ELF-1 (cell line): ENCODE measurements at places on chromosomes 11 and 22.

DNA sequence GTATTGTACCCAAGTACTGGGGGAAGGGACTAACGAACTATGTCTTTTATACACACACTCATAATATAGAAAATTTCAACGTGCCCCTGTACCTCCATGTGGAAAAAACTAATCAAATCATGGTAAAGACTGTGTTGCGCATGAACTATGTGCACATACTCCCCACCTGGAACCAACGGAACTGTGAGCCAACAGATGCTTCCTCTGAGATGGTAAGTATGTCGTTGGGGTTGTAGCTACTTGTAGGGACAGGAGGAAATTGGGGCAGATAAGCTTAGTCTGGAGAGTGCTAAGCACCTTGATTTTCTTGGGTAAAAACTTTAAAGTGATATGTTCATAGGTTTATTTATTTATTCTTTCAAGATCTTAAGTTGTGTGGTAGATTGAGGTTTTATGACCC, 40.1 kb downstream of the GLYAT start:
- no peak for DNase-seq

- no peak for DNase-seq
These were observed 176.9 kb downstream of the GRIA4 start for GRCh38 chr11:105786741-105787140.

- DNase-seq: no peak
These were observed 967 bp upstream of the GALNT18 start for GRCh38 chr11:11622772-11623171.

DNA sequence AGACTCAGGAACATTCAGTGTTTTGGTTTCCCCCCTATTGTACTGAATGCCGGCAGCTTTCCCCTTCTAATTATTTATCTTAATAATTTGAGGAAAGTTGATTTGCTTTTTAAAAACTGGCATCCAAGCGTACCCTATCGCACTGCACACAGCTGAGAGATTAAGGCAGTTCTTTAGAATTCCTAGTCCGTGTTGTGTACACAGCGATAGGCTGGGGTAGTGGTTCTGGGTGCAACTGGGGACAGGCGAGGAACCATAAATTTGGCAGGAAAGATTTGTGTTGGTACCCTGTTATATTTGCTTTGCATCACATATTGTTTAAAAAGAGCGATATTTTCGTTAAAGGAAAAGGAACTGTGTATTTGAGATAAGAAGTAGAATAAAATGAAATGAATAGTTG, 39.2 kb downstream of the PTPRJ start:
- no peak for DNase-seq

- no peak for DNase-seq
These were observed 250.7 kb downstream of the LUZP2 start for GRCh38 chr11:24747275-24748251.

- no peak for DNase-seq
These were observed 688.7 kb downstream of the ETS1 start for GRCh38 chr11:127898422-127899365.

DNA sequence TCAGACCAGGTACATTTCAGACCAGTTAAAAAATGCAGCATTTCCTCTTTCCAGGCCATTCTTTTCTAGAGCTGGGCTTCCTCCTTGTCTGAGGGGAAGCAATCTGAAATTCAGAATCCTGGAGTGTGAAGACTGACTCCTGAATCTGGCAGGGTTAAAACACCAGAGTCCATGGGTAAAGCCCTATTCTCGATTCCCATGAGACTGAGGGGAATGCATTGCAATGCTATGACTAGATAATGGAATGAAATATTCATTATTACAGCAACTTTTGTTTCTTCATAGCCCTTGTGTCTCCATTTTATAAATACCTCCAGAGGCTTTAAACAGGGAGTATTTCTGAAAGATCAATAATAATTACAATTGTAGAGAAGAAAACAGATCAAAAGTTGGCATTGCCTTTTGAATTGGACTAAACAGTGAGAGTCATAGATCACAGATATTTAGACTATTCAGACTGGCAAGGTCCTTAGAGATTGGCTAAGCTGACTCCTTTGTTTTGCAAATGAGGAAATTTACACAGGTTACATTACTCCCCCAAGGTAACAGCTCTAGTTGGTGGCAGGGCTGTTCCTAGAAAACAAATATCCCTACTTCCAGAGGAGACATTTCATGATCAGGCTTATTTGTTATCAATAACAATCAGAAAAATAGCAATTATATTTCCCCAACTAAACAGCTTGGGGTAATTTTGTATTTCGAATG, 632.6 kb upstream of the KIRREL3 start:
- no peak for DNase-seq

DNA sequence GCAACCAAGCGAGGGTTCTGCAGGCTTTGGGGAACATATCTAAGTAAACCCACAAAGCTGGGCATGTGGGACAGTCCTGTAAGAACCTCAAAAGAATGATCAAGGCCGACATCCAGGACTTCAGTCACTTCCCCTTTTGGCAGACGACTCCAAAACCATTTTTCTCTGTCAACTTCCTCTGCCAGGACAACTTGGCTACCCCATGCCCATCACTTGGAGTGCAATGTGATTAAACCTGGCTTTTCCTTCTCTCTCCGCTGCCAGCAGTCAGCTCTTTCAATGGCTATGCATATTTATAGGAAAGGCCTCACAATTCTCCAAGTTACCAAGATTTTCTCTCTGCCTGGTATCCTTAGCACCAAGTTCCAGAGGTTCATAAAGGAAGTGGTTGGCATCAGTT, 78.9 kb downstream of the C11orf58 start:
- DNase-seq: no peak

DNA sequence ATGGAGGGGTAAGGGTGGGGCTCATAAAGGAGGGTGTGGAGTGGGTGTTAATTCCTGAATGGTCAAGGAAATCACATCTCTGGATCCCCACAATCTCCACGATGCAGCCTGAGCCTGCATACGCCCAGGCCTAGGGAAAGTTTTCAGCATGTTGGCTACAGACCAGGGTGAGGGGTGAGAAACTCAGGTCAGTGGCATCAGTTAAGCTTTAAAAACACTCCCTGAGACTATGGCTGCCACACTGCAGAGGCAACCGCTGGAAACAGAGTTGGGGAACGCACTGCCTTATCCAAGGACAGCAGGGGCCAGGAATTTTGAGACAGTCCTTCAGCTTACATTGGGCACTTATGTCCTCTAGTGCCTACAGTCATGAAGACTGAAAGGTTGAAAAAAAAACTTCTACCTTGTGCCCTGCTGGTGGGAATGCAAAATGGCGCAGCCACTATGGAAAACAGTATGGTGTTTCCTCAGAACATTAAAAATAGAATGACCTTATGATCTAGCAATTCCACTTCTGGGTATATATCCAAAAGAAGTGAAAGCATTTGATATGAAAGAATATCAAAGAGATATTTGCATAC, 19.7 kb downstream of the DKK3 start:
- no peak for DNase-seq

DNA sequence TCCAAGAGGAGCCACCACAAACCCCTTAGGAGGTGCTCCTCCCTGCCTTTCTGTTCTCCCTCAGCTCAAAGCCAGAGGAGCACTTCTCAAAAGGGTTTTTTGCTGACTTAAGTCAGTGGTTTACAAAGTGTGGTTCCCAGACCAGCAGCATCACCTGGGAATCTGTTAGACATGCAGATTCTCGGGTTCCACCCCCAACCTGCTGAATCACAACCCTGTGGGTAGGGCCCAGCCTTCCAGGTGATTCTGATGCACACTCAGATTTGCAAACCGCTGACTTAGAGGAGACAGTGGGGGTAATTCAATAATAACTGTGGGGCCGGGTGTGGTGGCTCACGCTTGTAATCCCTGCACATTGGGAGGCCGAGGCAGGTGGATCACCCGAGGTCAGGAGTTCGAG, 22.8 kb downstream of the CREB3L1 start:
- no peak for DNase-seq

DNA sequence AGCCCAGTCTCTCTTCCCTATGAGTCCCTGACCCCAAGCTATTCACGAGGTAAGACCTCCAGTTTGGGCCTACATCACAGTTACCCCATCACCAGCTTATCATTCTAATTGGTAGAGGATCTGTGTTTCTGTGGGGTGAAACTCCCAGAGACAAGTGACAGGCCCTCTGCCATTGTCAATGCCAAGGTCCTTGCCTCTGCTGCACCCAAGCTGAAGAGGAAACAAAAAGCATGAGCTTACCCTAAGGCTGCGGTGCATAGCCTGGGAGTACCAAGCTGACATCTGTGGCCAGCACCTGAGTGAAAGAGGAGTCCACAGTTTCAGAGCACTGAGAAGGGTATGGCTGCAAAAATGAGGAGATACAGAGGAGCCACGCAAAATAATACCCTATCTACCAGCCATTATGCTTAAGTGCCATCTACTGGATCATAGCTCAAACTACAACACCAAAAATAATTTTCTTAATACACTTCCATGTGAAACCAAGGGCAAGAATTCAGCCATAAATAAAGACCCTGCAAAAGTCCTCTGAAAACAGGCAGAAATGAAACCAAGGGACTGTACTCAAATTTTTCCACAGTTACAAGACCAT, 62.3 kb upstream of the ANO5 start:
- peak; percentile 2 for DNase-seq

GRCh38 chr22:27630754-27631153, 170.8 kb downstream of the MN1 start:
- DNase-seq: peak; percentile 82

DNA sequence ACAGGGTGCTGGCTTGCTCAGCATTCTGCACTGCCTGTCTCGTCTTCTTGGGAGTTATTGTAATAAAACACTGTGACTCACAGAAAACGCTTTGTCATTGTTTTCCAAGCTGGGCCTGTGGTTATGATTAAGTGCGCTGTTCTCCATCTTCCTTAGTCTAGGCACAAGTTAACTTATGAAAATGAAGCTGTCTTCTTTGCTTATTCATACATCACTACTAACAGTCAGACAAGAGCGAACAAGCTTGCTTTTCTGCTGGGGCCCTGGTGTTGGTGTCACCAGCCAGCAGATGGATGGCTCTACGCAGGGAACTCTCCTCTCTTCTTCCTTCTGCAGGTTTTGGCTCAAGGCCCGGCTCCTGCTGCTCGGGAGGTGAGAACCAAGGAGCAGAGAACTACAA, 380.1 kb upstream of the SYN3 start:
- DNase-seq: no peak

GRCh38 chr11:5200582-5200981, at the start of gene OR51V1:
Gene OR51V1, minus strand, starts transcription at chr11:5200682. Its CDS starts 0 bp downstream, at chr11:5200682.
- no peak for DNase-seq

DNA sequence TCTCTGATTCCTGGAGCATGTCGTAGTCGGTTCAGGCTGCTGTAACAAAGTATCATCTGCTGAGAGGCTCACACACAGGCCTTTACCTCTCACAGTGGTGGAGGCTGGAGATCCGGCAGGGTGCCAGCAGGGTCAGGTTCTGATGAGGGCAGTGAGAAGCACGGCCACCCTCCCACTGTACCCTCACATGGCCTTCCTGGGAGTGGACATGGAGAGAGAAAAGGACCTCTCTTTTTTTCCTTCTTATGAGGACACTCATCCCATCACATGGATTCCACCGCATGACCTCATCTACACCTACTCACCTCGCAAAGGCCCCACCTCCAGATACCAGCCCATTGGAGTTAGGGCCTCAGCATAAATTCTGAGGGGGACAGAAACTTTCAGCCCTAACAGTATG, 99.5 kb downstream of the BCR start:
- DNase-seq: no peak

GRCh38 chr11:69292221-69292648, 1.7 kb upstream of the MYEOV start:
- peak; percentile 67 for DNase-seq

- peak; percentile 94 for DNase-seq
These were observed 464 bp upstream of the CECR2 start for GRCh38 chr22:17368554-17369438.

- no peak for DNase-seq
These were observed 85.0 kb downstream of the ATG16L2 start for GRCh38 chr11:72899238-72899637.

DNA sequence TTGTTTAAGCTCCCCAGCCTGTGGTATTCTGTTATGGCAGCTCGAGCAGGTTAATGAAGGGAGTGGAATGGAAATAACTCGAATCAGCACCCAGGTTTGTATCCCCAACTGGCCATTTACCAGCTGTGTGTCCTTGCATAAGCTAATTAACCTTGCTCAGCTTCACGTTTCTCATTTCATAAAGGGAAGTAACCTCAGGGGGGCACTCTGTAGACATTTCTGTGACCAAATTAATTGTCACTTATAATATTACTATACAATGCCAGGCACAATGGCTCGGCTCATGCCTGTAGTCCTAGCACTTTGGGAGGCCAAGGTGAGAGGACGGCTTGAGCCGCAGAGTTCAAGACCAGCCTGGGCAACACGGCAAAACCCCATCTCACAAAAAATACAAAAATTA, 13.8 kb downstream of the ADA2 start:
- no peak for DNase-seq

- no peak for DNase-seq
These were observed 56.3 kb upstream of the TNRC6B start for GRCh38 chr22:40121461-40121860.

GRCh38 chr11:27563201-27563600, 56.6 kb upstream of the LIN7C start:
- no peak for DNase-seq

GRCh38 chr11:78063440-78064181, at the start of gene THRSP:
Gene THRSP, plus strand, starts transcription at chr11:78063861. Its CDS starts 21 bp downstream, at chr11:78063882.
- DNase-seq: no peak

- no peak for DNase-seq
These were observed 779.7 kb upstream of the LRRC4C start for GRCh38 chr11:42239188-42239587.

DNA sequence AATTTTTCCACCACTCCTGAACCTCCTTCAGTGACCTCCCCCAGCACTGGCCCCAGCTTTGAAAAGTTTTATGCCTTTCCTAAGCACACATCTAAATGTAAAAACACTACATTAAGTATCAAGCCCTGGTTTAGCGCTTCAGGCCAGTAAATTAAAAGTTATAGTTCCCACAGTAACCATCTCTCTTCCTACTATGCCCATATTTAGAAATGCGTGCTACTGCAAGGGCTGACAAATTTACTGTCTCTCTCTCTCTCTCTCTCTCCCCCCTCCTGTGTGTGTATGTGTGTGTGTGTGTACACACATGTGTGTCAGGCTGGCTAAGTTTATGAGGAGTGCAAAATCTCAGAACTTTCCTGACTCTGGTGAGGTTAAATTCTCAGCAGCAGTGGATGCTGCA, 231.4 kb downstream of the LARGE1 start:
- no peak for DNase-seq

DNA sequence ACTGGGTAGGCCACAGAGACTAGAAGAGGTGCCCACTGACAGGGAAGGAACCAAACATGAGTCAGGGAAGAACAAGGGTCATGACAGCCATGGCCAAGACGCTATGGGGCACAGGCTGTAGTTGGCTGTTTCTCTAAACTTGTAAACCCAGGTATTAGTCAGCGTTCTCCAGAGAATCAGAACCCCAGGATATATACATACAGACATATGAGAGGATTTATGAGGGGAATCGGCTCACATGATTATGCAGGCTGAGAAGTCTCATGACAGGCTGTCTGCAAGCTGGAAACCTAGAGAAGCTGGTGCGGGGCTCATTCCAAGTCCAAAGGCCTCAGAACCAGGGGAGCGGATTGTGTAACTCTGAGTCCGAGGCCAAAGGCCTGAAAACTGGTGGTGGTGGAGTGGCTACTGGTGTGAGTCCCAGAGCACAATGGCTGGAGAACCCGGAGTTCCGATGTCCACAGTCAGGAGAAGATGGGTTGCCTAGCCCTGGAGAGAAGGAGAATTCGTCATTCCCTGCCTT, 29.7 kb upstream of the CD81 start:
- DNase-seq: no peak
